AG04449 (cell line): ENCODE measurements at places on chromosomes 1 and 21.

DNA sequence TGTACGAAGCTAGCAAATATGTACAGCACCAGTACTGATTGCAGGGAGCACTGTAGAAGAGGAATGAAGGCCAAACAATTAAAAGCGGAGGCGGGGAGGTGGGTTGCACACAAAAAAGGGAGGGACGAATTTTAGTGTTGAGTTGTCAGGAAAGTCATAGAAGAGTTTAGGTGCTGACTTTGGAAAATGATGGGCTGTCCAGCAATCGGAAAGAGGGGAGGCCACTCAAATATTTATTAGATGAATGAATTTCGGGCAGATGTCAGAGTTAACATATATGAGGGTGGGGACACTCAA is 537 bp upstream of the ANKRD13C start:
- DNase-seq: no peak

DNA sequence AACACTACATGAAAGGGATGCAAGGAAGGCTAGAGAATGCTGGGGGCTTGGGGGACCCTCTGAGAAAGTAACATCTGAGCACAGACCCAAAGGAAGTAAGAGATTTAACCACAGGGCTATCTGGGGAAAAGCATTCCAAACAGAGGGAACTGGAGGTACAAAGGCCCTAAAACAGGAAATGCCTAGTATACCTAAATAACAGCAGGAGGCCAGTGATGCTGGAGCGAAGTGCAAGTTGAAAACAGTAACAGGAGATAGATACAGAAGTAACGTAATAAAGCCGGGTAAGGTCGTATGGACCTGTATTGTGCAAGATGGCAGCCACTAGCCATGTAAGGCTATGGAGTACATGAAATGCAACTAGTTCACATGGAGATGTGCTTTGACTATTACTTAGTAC is 52.1 kb downstream of the CD34 start:
- DNase-seq: no peak

DNA sequence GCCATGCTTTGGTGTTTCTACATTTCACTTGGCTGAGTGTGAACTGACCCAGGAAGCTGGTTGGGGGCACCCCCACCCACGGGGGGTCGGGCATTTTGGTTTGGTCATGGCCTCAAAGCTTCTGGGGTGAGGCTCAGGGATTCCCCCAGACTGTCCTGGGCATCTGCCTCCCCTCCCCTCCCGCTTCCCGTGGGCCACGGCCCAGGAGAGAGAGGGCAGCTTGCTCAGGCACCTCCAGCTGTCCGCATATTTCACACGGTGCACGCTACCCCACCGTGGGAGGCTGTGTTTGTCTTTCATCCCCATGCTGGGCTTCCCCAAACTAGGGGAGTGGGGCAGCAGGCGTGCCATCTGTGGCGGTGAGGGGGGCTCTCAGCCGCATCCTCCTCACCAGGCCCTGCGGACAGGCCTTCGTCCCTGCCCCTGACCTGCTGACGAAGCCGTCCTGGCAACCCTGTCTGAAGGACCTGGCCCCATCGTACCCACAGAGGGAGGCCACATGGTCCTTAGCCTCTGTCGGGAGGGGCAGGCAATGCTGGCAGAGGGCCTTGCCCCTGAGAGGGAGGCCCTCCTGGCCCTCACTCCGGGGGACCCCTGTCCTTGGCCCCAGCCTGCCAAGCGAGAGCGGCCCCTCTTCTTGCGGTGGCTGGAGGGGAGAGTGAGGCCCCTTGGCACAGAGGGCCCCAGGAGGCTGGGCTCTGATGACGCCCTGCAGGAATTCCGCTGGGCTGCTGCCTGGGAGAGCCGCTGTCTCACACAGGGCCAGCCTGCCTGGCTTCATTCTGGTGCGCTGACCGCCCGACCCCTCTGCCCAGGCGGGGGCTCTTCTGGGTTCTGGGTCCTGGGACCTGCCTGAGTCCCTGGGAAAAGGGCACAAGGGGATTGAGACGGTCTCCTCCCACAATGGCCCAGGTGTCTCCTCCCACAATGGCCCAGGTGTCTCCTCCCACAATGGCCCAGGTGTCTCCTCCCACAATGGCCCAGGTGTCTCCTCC is 22.1 kb downstream of the TP73 start:
- DNase-seq: no peak

GRCh38 chr1:26320896-26321295 is 3.1 kb downstream of the CD52 start:
- no peak for DNase-seq

GRCh38 chr21:29550205-29550604 is 251.5 kb downstream of the BACH1 start:
- DNase-seq: no peak

DNA sequence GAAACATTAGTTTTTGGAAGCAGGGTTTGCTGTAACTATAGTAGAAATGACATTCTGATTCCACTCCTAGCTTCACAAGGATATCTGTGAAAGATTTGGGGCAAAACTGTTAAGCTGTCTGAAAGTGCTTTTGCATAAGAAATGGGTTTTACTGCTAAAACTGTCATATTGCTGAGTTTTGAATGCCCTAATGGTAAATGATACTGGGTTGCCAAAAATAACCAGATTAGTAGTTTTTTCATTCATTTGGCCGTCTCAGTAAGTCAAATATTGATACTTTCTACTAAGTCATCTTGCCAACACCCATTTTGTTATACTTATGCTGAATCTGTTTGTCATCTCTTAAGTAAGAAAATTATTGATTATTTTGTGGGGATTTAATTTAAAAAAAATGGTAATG is 399 bp upstream of the PTPRC start:
- DNase-seq: no peak

DNA sequence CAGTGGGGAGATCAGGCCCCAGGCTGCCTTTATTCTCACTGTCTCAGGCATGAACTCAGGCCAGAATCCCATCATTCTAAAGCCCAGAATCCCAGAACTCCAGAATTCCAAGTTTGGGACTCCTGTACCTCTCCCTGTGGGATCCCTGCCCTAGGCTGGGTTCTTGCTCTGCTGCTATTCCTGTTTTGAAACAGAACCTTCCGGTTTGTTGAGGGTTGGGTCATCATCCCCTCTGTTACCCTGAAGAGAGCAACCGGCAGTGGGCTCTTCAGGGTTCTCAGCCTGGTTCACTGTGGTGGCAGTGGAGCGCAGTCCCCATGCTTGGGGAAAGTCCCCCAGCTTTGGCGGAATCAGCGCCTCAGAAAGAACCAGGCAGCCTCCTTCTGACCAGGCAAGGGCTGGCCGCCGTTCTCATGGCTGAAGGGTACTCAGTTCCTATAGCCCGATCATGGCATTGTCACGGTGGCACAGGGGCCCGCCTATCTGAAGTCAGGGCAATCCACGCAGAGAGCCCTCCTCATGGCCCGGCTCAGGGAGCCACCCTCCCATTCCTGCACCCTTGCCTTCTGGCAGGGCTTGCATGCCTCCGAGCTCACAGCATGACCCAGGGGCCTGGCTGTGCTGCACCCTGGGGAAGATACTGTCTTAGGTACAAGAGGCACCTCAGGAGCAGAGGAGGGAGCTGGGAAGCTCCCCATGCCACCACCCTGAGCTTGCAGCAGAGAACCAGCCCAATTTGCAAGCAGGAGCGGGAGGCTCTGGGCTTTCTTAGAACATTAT is 335.6 kb upstream of the VAMP3 start:
- DNase-seq: no peak

DNA sequence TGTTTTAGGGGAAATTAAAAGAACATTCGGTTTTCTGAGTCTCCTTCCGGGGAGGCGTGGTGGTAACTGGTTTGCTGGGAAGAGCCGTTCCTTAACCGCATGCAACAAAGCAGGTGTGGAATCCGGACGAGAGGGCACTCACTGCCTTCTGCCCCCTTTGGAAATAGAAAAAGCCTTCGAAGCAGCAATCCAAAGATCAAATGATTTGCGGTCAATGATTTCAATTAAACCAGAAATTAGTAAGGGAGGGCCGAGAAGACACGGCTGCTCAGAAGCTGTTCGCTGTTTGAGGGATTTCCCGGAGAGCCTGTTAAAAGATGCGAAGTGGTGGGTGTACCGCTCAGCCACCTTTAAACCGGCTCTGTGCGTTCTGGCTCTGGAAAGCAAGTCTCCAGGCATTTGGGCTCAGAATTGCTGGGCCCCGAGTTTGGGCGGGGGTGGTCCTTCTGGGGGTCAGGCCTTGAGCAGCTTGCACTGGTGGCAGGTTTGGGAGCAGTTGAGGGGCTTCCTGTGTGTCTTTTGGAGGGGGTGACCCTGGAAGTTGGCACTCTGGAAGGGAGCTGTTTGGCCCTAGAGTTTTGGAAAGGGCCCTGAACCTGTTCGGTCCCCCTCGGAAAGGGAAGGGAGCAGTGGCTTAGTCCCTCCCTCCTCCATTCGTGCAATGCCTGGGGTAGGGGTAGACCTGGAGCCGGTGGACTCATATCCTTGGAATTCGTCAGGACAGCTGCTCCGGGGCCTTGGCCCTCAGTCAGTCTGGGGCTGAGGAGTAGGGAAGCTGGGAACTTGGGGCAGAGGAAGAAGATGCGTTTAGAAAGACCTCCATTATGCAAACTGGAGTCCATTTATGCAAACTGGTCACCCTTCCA is 3.1 kb downstream of the SIM2 start:
- no peak for DNase-seq

DNA sequence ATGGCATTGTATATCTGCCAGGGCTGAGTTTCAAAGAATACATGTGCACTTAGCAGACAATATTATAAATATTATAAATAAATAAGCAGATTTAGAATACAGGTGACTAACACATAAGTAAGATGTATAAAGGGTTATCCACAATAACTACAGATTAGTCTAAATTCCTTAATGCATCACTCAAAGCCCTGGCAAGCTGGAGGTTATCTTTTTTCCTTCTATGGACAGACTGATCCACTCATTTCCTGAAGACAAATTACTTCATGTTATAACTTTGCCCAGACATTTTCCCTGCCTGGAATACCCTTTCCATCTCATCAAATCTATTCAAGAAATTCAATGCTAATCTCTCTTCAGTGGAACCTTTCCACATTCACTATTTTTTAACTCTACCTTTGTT is 38.8 kb downstream of the LUZP1 start:
- no peak for DNase-seq

DNA sequence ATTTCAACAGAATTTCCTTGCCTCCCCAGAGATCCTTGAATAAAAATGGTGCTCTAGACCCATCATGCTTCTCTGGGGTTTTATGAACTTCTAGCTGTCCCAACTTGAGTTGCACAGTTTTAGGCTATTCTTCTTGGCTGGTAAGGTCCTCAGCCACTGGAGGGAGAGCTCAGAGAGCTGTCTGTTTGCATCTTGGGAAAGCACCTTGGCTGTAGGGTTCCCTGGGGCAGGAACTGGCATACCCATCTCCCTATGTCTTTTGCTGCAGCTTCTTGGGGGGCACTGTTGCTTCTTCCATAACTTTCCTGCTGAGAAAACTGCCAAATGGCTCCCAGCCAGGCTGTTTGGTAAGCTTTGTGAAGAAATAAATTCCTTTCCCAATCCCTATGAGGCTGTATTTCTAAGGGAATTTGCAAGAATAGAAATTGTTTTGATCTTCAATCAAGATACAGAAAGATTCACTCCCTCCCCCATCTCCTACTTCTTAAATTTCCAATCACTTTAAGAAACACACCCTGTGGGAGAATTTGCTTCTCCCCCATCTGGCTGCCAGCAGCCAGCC is 8.2 kb upstream of the FMOD start:
- DNase-seq: no peak

GRCh38 chr1:170730438-170730837 is 66.5 kb downstream of the PRRX1 start:
- no peak for DNase-seq

DNA sequence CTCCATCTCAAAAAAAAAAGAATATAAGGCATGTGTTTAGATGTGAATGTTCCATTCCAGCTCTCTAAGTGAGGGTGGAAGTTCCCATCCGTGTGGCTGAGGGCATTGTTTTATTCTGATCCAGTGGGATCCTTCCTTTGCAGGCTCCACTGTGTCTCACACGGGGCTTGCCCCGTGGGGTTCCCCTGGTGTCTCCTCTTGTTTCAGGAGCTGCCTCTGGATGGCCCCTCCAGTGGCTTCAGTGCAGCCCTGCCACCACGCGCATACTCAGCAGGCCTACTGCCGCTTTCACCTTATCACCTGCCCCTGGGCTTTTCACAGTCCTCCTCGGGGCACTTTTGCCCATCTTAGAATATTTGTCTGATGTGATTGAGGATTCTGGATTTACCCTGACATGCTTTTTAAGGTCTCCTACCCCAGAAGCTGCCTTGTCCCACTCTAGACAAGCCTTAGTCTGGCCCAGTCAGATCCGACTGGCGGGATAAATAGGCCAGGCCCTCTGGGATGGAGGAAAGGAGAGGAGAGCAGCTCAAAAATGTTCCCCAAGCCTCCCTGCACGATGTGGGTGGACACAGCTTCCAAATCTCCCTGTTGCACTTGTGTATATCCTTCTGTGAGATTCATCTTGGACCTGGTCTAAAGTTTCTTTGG is 55.2 kb downstream of the FAM163A start:
- DNase-seq: no peak

- DNase-seq: no peak
Observed at GRCh38 chr1:21794656-21795055, 11.7 kb upstream of the USP48 start.

- DNase-seq: no peak
Observed at GRCh38 chr1:56527548-56528302, 51.6 kb downstream of the PLPP3 start.

DNA sequence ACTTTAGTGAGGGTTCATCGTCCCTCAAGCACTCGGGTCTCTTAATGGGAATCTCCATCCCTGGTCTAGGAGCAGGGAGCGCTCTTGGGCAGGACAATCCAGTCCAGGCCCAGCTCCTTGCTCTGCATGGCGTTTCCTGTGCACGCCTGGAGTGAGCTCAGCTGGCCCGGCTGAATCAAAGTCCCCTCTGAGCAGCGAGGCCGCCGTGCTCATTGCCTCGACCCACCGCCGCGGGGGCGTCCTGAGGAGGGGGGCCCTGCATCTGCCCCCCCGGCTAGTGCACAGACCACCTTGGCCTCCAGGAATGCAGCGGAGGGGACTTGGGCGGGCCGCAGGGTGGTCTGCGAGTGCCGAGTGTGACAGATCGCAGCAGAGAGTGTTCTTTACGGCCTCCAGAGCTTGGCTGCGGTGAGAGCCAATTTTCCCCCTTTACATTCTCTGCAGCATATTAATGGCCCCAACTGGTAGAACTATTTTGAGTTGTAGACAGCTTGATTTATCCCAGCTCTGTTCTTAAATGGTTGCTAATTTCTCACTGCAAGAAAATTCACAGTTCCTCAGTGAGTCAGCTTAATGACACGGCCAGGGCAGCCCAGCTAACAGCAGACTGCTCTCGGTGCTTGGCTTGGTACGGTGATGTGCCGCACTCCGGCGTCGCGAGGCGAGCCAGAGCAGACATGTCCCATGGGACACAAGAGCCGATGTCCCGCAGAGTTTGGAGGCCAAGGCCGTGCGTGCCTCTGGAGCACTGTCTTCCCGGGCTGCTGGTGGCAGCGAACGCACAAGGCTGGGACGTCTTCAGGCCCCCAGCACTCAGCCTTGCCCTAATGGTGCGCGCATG is 39.8 kb downstream of the SNAP47 start:
- no peak for DNase-seq

DNA sequence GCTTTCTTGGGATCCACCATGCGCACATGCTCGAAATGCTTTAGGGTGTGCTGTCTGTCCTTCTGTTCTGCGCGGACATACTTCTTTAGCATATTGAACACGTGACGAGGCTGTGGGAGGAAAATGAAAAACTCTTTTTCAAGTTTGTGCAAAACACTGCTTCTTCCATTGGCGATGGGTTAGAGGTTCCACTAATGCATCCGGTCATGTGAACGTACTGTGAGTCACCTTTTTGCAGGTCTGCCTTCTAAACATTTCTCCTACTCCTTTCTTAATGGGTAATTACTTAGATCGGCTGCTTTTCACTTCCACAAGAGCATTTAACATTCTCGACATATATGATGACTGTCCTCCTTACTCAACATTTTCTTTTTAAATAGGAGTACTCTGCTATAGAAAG is 214.9 kb downstream of the APP start:
- no peak for DNase-seq
